Urothelium cell line (cell line): ENCODE measurements at places on chromosomes 3 and 15.

- DNase-seq = no peak
Measured at GRCh38 chr3:21185816-21186314, 565.1 kb downstream of the ZNF385D start.

DNA sequence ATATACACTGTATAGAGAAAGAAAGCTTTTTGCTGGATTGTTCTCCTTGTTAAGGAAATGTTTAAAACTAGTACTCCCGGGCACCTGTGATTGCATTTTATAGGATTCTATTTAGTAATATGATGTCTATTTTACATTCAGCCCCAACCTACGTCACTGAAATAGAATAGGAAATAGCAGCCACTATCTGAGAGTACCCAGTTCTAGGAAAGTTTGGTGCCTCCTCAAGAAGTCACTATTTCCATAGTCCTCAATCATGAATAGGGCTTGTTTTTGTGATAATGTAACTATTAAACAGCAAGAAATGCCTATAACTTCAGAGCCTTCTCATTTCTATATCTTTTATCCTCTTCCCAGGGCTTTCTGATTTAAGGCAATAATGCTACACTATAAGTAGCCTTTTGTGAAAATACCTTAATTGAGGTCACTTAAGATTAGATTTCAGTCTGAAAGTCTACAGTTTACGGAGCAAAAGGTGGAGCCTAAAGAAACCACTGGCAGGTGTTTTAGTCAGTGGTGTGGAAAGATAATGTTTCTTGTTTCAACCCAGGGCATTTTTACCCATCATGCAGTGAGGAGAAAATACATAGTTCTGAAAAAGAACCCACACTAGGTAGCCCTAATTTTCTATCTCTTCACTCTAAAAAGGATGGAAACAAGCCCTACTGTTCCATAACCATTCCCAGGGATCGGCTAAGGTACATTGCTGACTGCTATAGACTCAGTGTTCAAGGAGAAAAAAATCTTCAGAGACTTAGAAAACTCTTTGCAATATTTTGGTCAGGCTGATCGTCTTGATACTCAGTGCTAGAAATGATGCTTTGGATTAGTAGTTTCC, 38.7 kb downstream of the TIGIT start:
- no peak for DNase-seq

DNA sequence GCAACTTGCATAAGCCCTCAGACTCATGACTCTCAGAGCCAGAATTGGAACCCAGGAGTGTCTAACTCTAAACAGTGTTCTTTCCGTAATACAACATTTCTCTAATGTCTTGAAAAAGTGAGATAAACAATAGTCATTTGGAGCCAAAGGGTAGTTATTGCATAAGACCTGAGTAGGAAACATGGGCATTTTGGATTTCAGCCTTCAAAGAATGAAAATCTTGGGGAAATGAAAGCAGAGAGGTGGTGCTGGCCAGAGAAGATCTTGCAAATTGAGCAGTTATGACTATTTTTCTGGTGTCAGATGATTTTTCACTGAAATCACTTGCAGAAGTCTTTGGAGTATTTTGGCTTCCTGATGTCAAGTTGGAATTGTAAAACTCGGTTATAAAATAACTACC, 379.4 kb downstream of the DIPK2A start:
- DNase-seq = no peak

DNA sequence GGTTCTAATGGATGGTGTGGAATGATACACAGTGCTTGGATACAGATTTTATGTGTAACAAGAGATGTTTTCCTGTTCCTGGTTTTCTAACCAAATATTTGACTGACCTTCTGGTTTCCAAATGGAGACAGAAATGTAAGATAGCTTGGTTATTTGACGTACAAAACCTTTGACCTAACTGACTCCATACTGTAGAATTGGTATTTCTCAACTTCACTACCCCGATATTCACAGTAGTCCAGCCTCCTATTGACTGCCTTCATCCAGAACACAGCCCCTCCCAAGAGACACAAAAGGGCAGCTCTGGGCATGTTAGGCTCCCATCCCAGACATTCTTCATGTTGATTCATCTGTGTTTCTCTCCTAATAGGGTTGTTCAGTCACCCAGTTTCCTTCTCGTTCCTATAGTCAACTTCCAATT, 33.4 kb downstream of the MYO1E start:
- no peak for DNase-seq

GRCh38 chr3:66451766-66452165, 49.1 kb downstream of the LRIG1 start:
- DNase-seq = no peak

GRCh38 chr15:96766366-96766765, 435.9 kb downstream of the NR2F2 start:
- no peak for DNase-seq

DNA sequence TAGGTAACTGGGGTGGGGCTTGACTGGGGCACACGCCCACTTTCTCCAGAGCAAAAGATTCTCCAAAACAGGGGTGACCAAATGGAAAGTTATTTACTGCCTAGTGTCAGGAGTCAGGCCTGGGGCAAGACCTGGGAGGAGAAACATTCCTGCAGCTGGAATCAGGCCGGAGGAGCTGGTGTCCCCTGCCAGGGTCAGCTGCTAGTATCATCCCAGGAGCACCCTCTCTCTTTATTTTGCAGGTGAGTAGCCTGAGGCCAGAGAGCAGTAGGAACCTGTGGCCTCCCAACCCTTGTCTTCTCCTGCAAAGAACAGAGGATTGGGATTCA, 32.9 kb downstream of the DNAJB8 start:
- no peak for DNase-seq

DNA sequence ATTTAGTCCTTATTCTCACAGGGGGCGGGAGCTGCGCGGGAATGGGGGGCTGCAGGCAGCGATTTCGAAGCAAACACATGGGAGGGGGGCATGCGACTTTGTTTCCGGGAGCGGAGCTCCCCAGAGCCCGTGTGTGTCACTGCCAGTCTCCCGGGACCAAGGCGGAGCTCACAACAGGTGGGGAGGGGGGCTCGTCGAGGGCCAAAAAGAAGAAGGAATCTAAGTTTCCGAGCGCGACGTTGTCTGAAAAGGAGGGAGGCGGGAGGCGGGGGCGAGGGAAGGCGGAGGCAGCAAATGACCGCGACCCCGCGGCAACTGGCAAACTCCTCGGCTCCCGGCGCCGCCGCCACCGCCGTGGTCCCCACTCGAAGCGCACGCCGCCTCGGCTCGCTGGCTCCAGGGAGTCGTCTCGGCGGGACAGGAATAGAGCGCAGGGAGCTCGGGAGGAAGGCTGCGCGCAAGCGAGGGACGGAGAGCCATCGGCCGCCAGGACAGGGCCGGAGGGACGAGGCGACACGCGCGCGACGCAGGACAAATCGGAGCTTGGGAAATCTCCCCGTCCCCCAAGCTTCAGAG, 1.4 kb downstream of the FOXP1 start:
- no peak for DNase-seq

- DNase-seq = peak; percentile 73
Measured at GRCh38 chr15:91561371-91562100, 292.0 kb upstream of the SLCO3A1 start.

DNA sequence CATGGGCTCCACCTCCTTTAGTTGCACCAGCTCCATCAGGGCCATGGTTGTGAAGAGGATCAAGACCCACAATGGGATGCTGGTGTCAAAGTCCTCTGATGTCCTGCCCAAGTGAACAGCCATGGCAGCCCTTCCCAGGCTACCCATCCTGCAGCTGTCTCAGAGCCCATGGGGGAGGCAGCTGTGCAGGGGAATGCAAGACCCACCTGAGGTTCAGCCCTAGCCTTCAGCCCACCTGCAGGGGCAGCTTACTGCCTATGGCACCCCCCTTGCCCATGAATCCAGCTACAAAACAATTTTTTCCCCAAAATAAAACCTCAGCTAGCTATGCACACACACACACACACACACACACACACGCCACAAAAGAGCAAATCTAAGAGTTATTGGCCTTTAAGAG, 48.2 kb upstream of the POU1F1 start:
- DNase-seq = no peak

- no peak for DNase-seq
Measured at GRCh38 chr15:101266034-101266433, 11.3 kb downstream of the SELENOS start.

- no peak for DNase-seq
Measured at GRCh38 chr3:151556596-151556995, 95.7 kb upstream of the IGSF10 start.
